Adrenal gland (tissue), 19 donors: ENCODE measurements at places on chromosomes 6 and 20. TPM values are rescaled to one million over a fixed set of nuclear protein-coding genes. Genes with fewer than 3 reads are reported as not detected.

Gene SLX4IP
- total RNA-seq: 3.9 TPM

Gene MOXD1
- total RNA-seq: 61.4 TPM

Gene ADGRG6
- total RNA-seq: 4.3 TPM

Gene TFAP2A
- total RNA-seq: 0.69 TPM

Gene CNR1
- 3.3 TPM for total RNA-seq

Gene TRAPPC3L
- 0.17 TPM for total RNA-seq

Gene EEF1A2
- 178 TPM for total RNA-seq

Gene NR2E1
- total RNA-seq: 0.20 TPM

Gene ADAM33
- 0.42 TPM for total RNA-seq
